Thoracic aorta (tissue), 2 donors: ENCODE measurements at places on chromosomes 4 and X. TPM values are rescaled to one million over a fixed set of nuclear protein-coding genes. Genes with fewer than 3 reads are reported as not detected.

DNA sequence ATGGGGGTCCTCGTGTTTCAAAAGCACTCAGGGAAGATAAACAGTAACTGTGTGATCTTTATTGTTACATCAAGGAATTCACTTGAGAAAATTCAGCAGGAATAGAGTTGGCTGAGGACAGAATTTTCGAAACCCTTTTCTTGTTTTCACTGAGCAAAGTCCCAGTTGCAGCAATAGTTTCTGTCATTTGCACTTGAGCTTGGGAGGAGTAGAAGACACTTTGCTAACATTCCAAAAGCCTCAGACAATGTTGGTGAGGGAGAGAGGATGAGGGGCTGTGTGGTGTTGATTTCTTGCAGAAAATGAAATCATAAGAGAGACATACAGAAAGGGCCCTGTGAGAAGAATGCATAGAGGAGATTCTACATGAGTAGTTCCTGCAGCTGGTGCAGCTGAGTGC lies 151.9 kb upstream of the DIPK2B start:
- DNase-seq: no peak

Gene CLGN
- not detected for total RNA-seq

DNA sequence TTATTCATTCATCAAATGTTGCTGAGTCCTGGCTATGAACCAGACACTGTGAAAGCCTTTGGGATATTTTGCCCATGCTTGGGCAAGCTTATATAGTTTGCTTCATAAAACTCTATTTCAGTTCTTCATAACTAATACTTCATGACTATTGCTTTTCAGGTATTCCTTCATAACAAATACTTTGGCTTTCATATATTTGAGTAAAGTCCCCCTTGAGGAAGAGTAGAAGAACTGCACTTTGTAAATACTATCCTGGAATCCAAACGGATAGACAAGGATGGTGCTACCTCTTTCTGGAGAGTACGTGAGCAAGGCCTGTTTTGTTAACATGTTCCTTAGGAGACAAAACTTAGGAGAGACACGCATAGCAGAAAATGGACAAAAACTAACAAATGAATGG lies 1.7 kb upstream of the AFP start:
- DNase-seq: no peak

DNA sequence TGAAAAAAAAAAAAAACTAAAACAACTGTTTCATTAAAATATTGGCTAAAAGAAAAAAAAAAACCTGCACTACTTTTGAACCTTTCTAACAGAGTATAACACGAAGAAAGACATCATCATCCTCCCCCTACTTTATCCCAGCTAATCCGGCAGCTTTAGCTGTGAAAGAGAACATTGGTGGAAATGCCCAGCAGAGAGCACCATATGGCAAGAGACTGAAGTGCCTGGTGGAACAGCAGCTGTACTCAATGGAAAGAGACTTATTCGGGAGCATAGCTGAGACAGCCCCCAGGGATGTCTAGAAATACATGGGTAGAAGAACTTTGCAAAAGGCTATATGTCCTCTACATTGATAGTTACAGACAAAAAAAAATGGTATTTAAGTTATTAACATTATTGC lies 30.3 kb downstream of the STPG2 start:
- DNase-seq: no peak

Gene MGAT4D
- total RNA-seq: not detected

DNA sequence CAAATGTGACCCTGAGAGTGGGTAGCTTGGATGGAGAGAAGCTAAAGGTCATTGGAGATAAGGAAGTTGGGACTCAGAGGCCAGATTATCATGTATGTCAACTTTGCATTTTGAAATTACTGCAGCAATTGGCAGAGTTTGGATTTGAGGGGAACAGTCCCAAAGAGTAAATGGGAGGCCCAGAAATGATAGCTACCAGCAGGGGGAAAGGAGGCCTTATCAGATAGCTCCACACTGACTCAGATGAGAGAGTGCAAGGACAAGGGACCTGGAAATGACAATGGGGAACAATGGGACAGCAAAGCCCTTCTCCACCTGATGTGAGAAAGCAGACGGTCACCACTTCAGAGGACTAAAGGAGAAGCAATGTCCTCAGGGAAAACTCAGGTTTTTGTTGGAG lies 201.5 kb upstream of the JADE1 start:
- no peak for DNase-seq

- no peak for DNase-seq
These were observed 17.9 kb downstream of the COQ2 start for GRCh38 chr4:83266689-83267088.

GRCh38 chrX:107451731-107452130 lies 2.3 kb downstream of the FRMPD3 start:
- no peak for DNase-seq

DNA sequence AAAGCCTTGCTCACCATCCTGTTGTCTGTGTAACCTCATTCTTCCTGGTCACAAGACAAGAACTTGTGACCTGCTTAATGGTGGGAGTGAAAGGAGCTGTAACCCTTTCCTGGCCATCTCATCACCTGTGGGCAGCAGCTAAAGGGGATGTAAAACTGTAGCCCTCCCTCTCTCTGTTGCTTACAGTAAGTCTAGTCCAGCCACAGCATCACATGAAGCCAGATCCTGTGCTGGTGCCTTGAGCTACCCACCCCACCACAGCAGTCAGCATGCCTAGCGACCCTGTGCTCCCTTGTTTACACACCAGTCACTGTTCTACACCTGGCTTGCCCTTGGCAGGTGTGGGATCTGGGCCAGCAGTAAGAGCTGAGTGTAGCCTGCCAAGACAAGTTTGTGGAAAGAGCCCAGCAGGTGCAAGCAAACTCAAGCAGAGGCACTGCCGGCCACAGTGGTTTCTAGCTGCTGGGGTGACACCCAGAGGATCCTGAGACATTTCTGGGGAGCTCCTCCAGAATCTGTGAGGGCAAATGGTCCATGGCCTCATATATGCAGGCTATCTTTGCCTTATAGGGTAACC lies 41.0 kb downstream of the UGT2B28 start:
- DNase-seq: no peak

GRCh38 chr4:174461466-174462106 lies 60.7 kb downstream of the HPGD start:
- DNase-seq: no peak

GRCh38 chrX:102517326-102517725 lies 787 bp upstream of the TMSB15A start:
- DNase-seq: no peak

DNA sequence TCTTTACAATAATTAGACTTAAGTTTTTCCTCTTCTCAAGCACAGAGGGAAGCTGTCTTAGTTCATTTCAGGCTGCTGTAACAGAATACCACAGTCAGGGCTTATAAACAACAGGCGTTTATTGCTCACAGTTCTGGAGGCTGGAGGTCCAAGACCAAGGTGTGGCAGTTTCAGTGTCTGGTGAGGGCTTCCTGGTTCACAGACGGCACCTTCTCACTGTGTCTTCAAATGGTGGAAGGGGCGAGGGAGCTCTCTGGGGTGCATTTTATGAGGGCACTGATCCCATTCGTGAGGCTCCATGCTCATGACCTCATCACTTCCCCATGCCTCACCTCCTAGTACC lies 115.7 kb upstream of the MXRA5 start:
- no peak for DNase-seq

- DNase-seq: no peak
These were observed 56.7 kb upstream of the COL25A1 start for GRCh38 chr4:109359040-109359646.

Gene EDA2R
- total RNA-seq: 7.0 TPM

DNA sequence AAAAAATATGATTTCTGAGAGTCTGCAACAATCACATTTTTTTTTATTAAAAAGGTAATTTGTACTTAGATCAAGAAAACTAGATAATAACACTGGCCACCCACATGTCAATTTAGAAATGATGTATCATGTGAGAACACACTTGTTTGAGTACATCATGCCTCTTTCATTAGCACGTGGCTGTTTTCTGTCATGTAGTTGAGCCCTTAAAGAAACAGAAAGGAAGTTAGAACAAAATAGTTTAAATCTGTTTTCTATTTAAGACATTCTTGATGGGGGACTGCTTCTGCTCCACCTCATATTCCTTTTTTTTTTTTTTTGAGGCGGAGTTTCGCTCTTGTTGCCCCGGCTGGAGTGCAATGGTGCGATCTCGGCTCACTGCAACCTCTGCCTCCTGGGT lies 207.5 kb downstream of the NSUN7 start:
- no peak for DNase-seq

DNA sequence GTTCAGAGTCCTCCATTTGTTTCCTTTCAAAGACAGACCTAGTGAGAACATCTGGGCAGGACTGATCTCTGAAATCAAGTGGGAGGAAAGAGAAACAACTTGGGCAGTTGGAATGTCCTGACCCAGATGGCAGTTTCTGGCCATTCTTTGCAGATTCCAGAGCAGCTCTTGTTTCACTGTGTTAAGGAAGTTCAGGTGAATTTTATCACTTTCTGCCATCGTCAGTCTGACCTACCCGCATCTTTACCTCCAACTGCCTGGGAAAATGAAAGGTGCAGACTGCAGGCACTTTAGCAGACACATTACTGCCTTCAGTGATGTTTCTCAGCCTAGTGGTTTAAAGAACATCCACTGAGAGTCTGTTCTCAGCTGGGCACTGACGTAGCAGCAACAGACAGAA lies 216.2 kb downstream of the CEP135 start:
- no peak for DNase-seq

DNA sequence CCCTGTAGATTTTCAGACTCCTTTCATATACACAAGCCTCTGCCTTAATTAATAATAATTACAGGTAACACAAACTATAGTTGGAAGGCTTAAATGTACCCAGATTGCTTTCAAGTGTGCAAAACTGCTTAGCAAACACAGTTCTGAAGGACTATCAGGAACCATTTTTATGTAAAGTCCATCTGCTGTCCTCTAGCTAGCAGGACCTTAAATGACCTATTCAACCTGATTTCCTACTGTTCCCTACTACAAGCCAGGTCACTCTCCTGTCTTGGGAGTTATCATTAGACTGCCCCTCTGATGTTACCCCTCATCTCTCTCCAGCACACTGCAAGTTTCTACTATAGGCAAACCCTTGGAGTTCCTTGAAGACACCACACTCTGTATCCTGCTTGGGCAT lies 157.3 kb downstream of the GBA3 start:
- DNase-seq: no peak

- DNase-seq: no peak
These were observed 317.8 kb upstream of the GALNT7 start for GRCh38 chr4:172850838-172851237.

DNA sequence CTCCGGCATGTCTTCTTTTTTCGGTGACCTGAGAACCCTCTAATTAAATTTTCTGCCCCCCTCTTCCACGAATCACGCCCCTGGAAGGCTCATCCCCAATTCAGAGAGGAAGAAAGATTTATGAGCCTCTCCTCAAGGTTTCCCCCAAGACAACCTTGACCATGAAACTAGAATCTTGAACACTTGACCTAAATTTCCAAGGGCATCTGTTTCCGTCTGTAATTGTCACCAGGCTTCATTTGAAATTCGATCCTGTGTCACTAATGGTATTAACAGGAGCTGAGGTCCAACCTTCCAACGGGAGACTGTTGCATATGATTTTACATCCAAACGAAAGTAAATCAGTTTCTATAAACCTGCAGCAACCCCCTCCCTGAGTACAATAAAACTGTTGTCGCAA lies 139.9 kb upstream of the ZIC3 start:
- DNase-seq: no peak

DNA sequence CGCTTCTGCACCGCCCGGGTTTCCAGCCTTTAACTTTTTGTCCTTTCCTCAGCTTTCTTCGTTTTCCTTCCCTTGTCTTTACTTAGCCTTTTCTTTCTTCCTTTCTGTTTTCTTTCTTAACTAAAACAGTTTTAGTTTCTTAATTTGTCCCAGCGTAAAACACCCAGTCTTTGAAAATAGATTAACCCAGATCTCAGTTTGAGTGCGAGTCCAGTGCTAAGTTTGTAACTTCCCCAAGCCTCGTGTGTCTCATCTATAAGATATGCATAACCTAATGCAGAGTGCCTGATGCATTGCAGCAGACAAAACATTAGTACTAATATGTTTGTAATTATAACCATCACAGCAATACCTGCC lies 460 bp upstream of the GEMIN8 start:
- DNase-seq: no peak

Gene MAGEB18
- total RNA-seq: not detected

GRCh38 chr4:112190684-112191083 lies 40.9 kb upstream of the AP1AR start:
- DNase-seq: no peak

Gene SATL1
- total RNA-seq: not detected

- DNase-seq: no peak
These were observed 51.8 kb upstream of the MAGEC2 start for GRCh38 chrX:142256935-142257334.

GRCh38 chr4:57131849-57132742 lies 21.9 kb upstream of the IGFBP7 start:
- no peak for DNase-seq

GRCh38 chrX:101462892-101463291 lies 22.4 kb upstream of the ARMCX4 start:
- no peak for DNase-seq

Gene TRAM1L1
- total RNA-seq: 0.78 TPM

- no peak for DNase-seq
These were observed 48.3 kb downstream of the CPZ start for GRCh38 chr4:8640816-8641215.

- no peak for DNase-seq
These were observed 113.1 kb downstream of the SHROOM4 start for GRCh38 chrX:50700921-50701320.

Gene RS1
- total RNA-seq: not detected

- DNase-seq: no peak
These were observed 8.8 kb downstream of the TAPT1 start for GRCh38 chr4:16217300-16218051.

GRCh38 chrX:102833136-102833535 lies 103.9 kb upstream of the RAB40AL start:
- DNase-seq: no peak

DNA sequence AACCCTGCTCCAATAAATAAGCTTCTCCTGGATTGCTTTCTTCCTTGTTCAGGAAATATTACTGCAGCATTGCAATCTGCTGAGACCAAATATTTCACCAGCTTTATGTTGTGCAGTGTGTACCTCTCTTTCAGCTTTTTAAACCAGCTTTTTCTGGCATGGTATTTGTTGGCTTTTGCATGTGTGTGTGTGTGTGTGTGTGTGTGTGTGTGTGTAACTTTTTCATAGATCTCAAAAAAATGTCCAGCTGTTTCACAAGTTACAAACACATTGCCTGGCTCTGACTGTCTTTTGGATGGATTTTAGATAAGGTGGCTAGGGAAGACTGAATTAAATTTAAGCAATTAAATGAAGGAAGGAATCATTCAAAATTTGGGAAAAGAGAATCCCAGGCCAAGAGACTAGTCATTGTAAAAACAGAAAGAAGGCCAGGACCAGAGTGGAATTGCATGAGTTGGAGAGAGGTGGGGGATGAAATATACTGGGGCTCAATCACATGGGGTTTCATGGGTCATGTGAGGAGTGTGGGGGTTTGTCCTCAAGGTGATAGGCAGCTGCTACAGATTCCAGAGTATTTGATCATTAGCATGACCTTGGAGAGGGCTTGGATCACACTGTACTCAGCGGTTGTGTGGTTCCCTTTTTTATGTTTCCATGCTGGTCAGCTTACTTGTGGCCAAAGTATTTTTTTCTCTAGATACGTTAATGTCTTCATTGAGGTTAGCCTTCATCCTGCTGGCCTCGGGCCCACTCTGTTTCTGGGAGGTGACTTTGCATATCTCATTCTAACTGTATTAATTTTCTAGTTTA lies 357.7 kb upstream of the BOD1L1 start:
- no peak for DNase-seq
